ENCODE measurements at places on chromosomes 1 and 21.
A peak's percentile ranks its signal among the peaks of the same experiment; 100 is the strongest.

- DNase-seq, result no peak
Measured at GRCh38 chr1:46804027-46804889, 5.4 kb downstream of the CYP4B1 start.

GRCh38 chr1:10910681-10911489 lies 101.6 kb upstream of the TARDBP start:
- no peak for DNase-seq

DNA sequence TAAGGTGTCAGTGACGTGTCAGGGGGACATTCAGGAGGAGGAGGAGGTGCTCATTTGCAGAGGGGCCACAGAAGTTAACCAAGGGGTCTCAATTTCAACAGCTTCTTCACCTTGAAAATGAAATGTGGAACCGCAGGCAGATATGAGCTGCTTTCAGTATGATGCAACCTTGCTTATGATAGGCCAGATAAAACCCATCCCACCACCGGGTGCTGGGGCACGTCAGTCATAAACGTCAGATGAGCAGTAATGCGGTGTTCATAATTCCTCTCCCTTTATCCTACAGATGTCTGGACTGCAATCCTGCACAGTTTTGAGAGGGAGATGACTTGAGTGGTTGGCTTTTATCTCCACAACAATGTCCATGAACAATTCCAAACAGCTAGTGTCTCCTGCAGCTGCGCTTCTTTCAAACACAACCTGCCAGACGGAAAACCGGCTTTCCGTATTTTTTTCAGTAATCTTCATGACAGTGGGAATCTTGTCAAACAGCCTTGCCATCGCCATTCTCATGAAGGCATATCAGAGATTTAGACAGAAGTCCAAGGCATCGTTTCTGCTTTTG lies 1.7 kb downstream of the PTGFR start:
- peak; percentile 67 for DNase-seq

DNA sequence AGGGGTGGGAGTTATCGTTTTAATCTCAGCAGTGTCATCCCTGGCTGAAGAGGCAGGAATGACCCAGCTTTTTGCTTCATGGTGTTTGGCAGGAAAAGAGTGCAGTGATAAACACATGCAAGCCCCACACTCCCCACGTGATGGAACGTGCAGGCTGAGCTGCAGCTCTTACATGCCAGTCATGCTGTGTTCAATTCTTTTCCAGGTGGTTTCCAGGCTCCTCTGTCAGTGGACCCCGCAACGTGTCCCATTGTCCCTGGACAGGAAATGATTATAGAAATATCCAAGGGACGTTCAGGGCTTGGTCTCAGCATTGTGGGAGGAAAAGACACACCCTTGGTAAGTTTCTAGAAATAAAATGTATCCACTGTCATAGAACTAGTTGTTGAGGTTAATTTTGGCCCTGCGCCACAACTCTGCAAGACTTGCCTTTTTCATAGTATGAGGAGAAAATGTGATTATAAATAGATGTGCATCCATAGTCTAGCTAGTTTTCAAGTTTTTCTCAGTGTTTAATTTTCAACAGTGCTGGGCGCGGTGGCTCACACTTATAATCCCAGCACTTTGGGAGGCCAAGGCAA lies 110.2 kb upstream of the L1TD1 start:
- no peak for DNase-seq

DNA sequence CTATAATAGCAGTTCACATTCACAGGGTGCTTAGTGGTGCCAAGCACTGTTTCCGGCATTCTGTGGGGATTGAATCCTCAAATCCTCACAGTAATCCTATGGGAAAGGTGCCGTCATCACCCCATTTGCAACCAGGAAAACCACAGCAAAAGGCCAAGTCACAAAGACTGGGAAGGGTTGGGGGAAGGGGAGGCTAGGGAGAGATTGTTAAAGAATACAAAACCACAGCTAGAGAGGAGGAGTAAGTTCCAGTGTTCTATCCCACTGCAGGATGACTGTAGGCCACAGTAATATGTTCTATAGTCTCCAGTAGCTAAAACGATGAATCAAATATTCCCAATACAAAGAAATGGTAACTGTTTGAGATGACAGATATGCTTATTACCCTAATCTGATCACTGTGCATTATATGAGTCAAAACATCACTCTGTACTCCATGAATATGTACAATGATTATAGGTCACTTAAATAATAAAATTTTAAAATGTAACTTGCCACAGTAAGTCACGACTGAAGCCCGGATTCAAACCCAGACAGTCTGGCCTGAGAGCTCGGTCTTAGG lies 256.8 kb downstream of the TOMM20 start:
- DNase-seq, result peak; percentile 63

GRCh38 chr1:66438501-66438900 lies 95.5 kb upstream of the SGIP1 start:
- DNase-seq, result no peak
